ENCODE measurements at places on chromosomes 2 and 18.

DNA sequence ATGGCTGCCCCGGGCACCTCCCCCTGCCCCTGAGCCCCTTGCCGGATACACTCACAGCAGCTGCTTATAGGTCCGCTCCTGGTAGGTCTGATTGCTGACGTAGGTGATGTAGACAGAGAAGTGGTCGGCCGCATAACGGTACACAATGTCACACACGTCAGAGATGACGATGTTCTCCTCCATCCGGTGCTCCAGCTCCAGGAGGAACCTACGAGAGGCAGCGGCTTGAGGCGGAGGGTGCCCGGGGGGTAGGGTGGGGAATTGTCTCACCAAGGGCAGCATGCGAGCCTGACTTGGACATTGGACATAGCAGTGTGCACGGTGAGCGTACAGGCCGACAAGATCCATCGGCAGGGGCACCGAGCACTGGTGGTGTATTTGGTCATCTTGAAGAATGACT is 22.8 kb downstream of the SNORC start:
- no peaks in the 10 kb centered on the region for H3K36me3 ChIP-seq
- no peaks in the 10 kb centered on the region for H3K27me3 ChIP-seq
- H3K4me1 ChIP-seq: 0 out of 2 replicates have a peak, but pooled peaks cover 2% of the 10 kb centered on the region
- no peak for DNase-seq

- H3K4me3 ChIP-seq: no peak overlapping the region
- H3K4me1 ChIP-seq: 0 out of 2 replicates have a peak, but pooled peaks cover 4% of the 10 kb centered on the region
- no peak overlapping the region for H3K27ac ChIP-seq
- DNase-seq: no peak
- no peaks in the 10 kb centered on the region for H3K36me3 ChIP-seq
- H3K27me3 ChIP-seq: peaks cover 6% of the 10 kb centered on the region
Measured at GRCh38 chr2:241001413-241002274, 3.2 kb downstream of the SNED1 start.

- H3K27ac ChIP-seq: no peak overlapping the region
- H3K4me1 ChIP-seq: no peaks in the 10 kb centered on the region
- no peaks in the 10 kb centered on the region for H3K27me3 ChIP-seq
Measured at GRCh38 chr2:14540015-14540414, 92.5 kb upstream of the LRATD1 start.

DNA sequence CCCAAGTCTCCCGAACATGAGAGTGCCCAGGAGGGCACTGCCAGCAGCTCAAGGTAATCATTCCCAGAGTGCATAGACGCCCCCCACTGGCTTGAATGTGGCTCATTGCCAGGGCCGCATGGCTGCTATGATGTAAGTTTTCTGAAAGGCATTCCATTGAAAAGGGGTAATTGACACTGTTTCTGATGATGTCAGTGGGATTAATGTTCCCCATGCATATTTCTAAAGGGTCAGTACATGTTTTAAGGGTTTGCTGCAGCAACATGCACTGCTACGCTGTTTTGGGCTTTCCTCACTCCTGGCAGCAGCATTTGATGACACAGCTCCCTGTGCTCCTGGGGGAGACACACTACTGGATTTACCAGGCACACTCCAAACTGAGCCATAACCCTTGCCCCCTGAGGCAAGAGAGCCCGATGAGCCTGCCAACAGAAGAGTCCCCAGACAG is 36.7 kb downstream of the KIAA2012 start:
- no peak overlapping the region for H3K27ac ChIP-seq
- no peak for DNase-seq
- no peak overlapping the region for H3K4me3 ChIP-seq
- H3K27me3 ChIP-seq: no peaks in the 10 kb centered on the region

DNA sequence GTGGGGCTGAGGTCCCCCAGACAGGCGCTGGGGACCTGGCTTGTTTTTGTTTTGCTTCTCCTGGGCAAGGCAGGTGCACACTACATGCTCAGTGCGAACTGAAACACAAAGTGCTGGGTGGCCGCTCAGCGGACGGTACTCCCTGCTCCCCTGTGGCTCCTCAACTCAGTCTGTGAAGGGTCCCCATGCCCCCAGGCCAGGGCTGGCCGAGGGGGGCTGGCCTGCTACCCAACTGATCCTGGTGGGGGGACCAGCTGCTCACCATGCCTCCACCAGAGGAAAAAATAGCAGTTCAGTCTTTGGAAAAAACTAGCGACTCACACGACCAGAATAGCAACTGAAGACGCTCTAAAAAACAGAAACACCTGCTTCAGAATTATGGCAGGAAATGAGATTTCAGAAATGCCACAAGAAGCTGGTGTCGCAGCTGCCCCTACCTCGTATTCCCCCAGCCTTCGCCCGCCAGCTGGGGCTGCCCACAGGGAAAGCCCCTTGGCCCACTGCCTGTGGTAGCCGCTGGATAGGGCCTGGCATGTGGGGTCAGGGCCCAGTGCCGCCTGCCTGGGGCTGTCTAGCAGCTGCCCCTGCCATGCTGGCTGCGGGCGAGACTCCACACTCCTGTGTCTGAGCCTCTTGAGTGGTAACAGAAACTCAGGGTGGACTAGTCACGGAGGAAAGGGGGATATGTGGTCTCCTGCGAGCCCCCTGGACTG is 43.7 kb downstream of the MEX3C start:
- no peaks in the 10 kb centered on the region for H3K27me3 ChIP-seq
- no peak for DNase-seq
- peaks cover 1% of the 10 kb centered on the region for H3K4me1 ChIP-seq
- no peaks in the 10 kb centered on the region for H3K36me3 ChIP-seq
- no peak overlapping the region for H3K4me3 ChIP-seq

GRCh38 chr2:105442056-105442455 is 43.2 kb upstream of the FHL2 start:
- no peak for DNase-seq
- H3K27me3 ChIP-seq: no peaks in the 10 kb centered on the region
- peaks cover 3% of the 10 kb centered on the region for H3K4me1 ChIP-seq

DNA sequence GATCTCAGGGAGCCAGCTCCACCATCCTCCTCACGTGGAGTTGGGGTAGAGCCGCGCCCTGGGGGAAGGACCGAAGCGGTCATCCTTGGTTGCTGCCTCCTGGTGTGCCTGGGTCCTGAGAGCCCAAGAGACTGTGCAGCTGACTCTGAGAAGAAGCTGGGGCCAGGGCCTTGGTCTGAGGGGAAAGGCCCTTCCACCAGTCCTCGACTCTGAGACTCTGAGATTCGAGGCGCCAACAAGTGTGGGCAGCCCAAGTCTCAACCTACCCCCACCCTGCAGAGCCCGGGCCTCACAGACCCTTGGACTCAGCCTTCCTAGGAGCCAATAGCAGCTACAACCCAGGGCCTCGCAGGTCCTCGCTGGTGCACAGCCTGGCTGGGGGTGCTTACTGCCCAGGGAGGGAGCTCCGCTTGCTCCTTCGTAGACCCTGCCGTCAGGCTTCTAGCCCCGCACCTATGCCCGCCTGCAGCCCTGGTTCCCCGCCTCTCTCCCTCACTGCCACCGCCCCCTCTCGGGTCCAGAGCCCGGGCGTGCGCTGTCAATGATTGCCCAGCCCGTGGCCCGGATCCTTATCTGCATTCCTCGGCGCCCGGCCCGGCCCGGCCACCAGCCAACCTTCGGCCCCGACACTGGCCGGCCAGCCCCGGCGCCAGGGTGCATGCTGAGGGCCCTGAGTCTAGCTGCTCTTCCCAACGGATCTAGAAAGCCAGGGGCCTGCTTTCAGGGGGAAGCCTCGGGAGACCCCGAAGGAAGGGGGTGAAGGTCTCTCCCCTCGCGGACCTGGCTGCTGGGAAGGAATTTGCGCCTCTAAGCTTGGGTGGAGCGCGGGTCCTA is 2.0 kb downstream of the IHH start:
- H3K27ac ChIP-seq: no peak overlapping the region
- peaks cover 69% of the 10 kb centered on the region for H3K27me3 ChIP-seq
- peaks cover 1% of the 10 kb centered on the region for H3K4me1 ChIP-seq
- H3K4me3 ChIP-seq: no peak overlapping the region
- no peaks in the 10 kb centered on the region for H3K36me3 ChIP-seq

GRCh38 chr2:241768251-241768711 is 8.3 kb upstream of the GAL3ST2 start:
- no peaks in the 10 kb centered on the region for H3K27me3 ChIP-seq
- H3K4me3 ChIP-seq: no peak overlapping the region
- H3K27ac ChIP-seq: no peak overlapping the region

- H3K27me3 ChIP-seq: no peaks in the 10 kb centered on the region
- H3K27ac ChIP-seq: no peak overlapping the region
- H3K4me3 ChIP-seq: peak overlapping the region; percentile 77
- no peak for DNase-seq
- peaks cover 18% of the 10 kb centered on the region for H3K36me3 ChIP-seq
Measured at GRCh38 chr2:119367472-119368099, 809 bp downstream of the DBI start.

GRCh38 chr2:145849466-145849865 is 1329.5 kb upstream of the ZEB2 start:
- no peaks in the 10 kb centered on the region for H3K4me1 ChIP-seq
- no peak for DNase-seq
- no peak overlapping the region for H3K27ac ChIP-seq
- no peak overlapping the region for H3K4me3 ChIP-seq

GRCh38 chr2:85326406-85327159 is 1.2 kb downstream of the TGOLN2 start:
- no peaks in the 10 kb centered on the region for H3K4me1 ChIP-seq
- H3K27ac ChIP-seq: no peak overlapping the region
- H3K27me3 ChIP-seq: no peaks in the 10 kb centered on the region

- H3K27ac ChIP-seq: no peak overlapping the region
- no peaks in the 10 kb centered on the region for H3K27me3 ChIP-seq
- peaks cover 13% of the 10 kb centered on the region for H3K4me1 ChIP-seq
- no peak for DNase-seq
Measured at GRCh38 chr2:231391981-231392380, 3.5 kb upstream of the B3GNT7 start.

DNA sequence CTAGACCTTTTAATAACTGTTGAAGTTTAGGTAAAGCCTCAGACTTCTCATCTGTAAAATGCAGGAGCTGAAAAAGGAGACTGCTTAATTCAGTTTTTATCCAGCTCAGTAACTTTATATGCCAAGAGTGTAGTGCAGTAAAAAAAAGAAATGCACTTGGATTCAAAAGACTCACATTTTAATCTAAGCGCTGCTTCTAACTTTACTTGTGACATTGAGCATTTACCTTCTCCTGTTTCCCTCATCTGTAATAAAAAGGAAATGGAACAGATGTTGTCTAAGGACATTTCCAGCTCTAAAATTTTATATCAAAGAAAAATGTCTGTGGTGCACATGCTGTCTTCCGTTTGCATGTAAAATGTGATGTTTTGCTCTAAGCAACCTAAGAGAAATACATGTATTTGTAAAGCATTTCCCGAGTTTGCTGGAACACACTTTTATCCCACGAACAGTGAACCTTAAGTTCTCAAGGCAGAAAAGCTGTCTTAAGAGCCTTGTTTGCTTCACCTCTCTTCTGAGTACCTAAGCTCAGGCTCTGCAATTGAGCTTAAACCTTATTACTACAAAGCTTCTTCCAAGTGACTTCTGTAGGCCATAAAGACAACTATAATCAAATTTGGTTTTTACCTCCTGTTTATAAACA is 24.2 kb upstream of the TANK start:
- H3K27ac ChIP-seq: no peak overlapping the region
- peaks cover 4% of the 10 kb centered on the region for H3K4me1 ChIP-seq
- H3K36me3 ChIP-seq: no peaks in the 10 kb centered on the region
- no peak overlapping the region for H3K4me3 ChIP-seq
- H3K27me3 ChIP-seq: no peaks in the 10 kb centered on the region

DNA sequence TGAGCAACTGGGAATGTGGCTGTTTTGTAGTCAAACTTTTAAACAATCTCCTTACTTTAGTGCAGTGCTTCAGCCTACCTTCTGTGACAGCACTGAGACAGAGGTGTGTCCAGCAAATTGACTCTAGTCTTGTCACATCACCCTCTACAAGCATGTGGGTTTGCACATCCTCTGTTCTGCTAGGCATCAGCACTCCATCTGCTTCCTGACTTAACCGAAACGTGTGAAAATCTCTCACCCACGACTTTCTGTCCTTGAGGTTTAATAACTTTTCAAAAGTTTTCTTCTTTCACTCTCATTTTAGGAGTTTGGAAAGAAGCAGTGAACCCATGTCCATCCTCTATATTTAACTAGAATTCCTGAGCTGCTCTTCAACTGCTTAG is 42.6 kb downstream of the TTR start:
- no peak for DNase-seq
- peaks cover 2% of the 10 kb centered on the region for H3K36me3 ChIP-seq
- no peak overlapping the region for H3K27ac ChIP-seq
- H3K27me3 ChIP-seq: no peaks in the 10 kb centered on the region

- no peaks in the 10 kb centered on the region for H3K27me3 ChIP-seq
- no peak for DNase-seq
- no peak overlapping the region for H3K27ac ChIP-seq
- no peaks in the 10 kb centered on the region for H3K36me3 ChIP-seq
- no peak overlapping the region for H3K4me3 ChIP-seq
Measured at GRCh38 chr2:59662127-59662861, 891.2 kb downstream of the BCL11A start.

- H3K27me3 ChIP-seq: no peaks in the 10 kb centered on the region
- H3K4me3 ChIP-seq: no peak overlapping the region
- H3K27ac ChIP-seq: no peak overlapping the region
- no peaks in the 10 kb centered on the region for H3K36me3 ChIP-seq
Measured at GRCh38 chr2:205860181-205860580, 177.9 kb downstream of the NRP2 start.

GRCh38 chr2:226378753-226379705 is 420.6 kb downstream of the IRS1 start:
- no peak for DNase-seq
- H3K4me3 ChIP-seq: no peak overlapping the region
- no peaks in the 10 kb centered on the region for H3K36me3 ChIP-seq
- H3K27ac ChIP-seq: no peak overlapping the region
- H3K4me1 ChIP-seq: no peaks in the 10 kb centered on the region
- H3K27me3 ChIP-seq: no peaks in the 10 kb centered on the region

GRCh38 chr18:46621871-46622270 is 35.1 kb downstream of the LOXHD1 start:
- no peaks in the 10 kb centered on the region for H3K27me3 ChIP-seq
- no peaks in the 10 kb centered on the region for H3K4me1 ChIP-seq
- H3K4me3 ChIP-seq: no peak overlapping the region
- no peak overlapping the region for H3K27ac ChIP-seq
- no peaks in the 10 kb centered on the region for H3K36me3 ChIP-seq
- DNase-seq: no peak

DNA sequence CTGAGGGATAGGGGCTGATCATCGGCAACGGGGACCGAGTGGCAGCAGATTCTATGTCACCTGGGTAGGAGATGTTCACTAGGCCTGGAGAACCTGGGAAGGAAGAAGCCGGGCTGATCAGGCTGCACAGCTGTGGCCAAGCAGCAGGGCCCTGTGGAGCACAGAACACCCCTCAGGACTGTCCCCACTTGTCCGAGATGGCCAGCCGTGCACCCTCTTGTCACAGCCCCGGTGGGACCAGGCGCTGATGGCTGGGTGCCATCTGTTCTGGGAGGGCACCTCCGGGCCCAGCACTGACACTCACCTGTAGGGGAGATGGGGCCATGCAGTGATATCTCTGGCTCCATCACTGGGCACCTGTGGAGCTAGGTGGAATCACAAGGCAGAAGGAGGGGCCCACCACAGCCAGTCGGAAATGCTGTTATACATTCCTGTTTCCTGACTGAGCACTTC is 217.9 kb upstream of the RAB6C start:
- no peak overlapping the region for H3K4me3 ChIP-seq
- H3K4me1 ChIP-seq: peaks cover 12% of the 10 kb centered on the region
- H3K36me3 ChIP-seq: no peaks in the 10 kb centered on the region
- no peak for DNase-seq

- DNase-seq: no peak
- no peaks in the 10 kb centered on the region for H3K36me3 ChIP-seq
- no peaks in the 10 kb centered on the region for H3K27me3 ChIP-seq
- no peak overlapping the region for H3K27ac ChIP-seq
Measured at GRCh38 chr18:830315-830901, 18.4 kb upstream of the YES1 start.

GRCh38 chr18:37425222-37425621 is 140.4 kb downstream of the CELF4 start:
- no peak overlapping the region for H3K4me3 ChIP-seq
- DNase-seq: no peak
- peaks cover 1% of the 10 kb centered on the region for H3K4me1 ChIP-seq
- H3K36me3 ChIP-seq: no peaks in the 10 kb centered on the region
- no peaks in the 10 kb centered on the region for H3K27me3 ChIP-seq
- no peak overlapping the region for H3K27ac ChIP-seq

Data from iPS DF 6.9 (cell line).